ENCODE measurements at places on chromosomes 5 and 9. TPM values are rescaled to one million over a fixed set of nuclear protein-coding genes. Genes with fewer than 3 reads are reported as not detected.

LRRC70 gene
- 0.32 TPM for total RNA-seq

UNC13B gene
- 8.6 TPM for total RNA-seq

OR1Q1 gene
- not detected for total RNA-seq

ANKRD31 gene
- 0.08 TPM for total RNA-seq

FBP2 gene
- not detected for total RNA-seq

KIF24 gene
- total RNA-seq, result 3.7 TPM

C9orf78 gene
- total RNA-seq, result 50.4 TPM

TMOD1 gene
- 2.4 TPM for total RNA-seq

ENG gene
- 0.13 TPM for total RNA-seq

ANKHD1 gene
- total RNA-seq, result 52.8 TPM

PCDHB4 gene
- total RNA-seq, result 0.11 TPM

MYOT gene
- not detected for total RNA-seq

NMUR2 gene
- 0.13 TPM for total RNA-seq

RNF38 gene
- 9.0 TPM for total RNA-seq

SPINK13 gene
- not detected for total RNA-seq

DDX46 gene
- total RNA-seq, result 66.2 TPM

TCF7 gene
- total RNA-seq, result 11.3 TPM

PCDH1 gene
- total RNA-seq, result 6.0 TPM

ERAP2 gene
- total RNA-seq, result 1.6 TPM

DOK3 gene
- 4.3 TPM for total RNA-seq

DOCK2 gene
- 3.1 TPM for total RNA-seq

PLPPR1 gene
- not detected for total RNA-seq

IFNA21 gene
- total RNA-seq, result not detected

SPAG8 gene
- total RNA-seq, result 0.76 TPM

ADRA1B gene
- 16.4 TPM for total RNA-seq

TLX3 gene
- total RNA-seq, result not detected

GPR150 gene
- not detected for total RNA-seq

STOML2 gene
- 257 TPM for total RNA-seq

CDX1 gene
- total RNA-seq, result not detected

FOXI1 gene
- not detected for total RNA-seq

FAT2 gene
- total RNA-seq, result 0.01 TPM

Measured in A549 treated with GW870086 at 1 μM for 4 hours (cell line).